CD4-positive, alpha-beta T cell (primary cell): ENCODE measurements at places on chromosomes 12 and 14. TPM values are rescaled to one million over a fixed set of nuclear protein-coding genes. Genes with fewer than 3 reads are reported as not detected.

DNA sequence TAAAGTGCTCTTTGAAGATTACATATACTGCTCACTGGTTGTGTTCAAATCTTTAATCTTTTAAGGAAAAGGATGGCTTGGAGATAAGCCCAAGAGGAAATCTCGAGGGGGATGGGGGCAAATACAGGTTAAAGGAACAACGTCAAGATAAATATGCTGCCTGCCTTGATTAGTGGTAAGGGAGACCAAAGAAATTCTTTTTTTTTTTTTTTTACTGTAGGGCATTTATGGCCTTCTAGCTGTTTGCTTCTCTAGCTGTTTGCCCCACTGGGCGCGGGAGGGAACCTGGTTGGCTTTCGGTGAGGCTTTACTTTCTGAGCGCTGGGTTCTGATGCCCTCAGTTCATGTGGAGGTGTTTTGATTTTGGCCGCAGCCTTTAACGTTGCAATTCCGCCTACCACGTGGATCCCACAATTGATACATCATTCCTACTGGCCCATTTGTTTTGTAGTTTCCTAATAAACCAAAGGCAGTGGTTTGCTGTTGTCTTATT lies 5.7 kb downstream of the CCND2 start:
- no peak for DNase-seq

GRCh38 chr14:98580131-98580678 lies 691.8 kb downstream of the BCL11B start:
- DNase-seq, result no peak

DNA sequence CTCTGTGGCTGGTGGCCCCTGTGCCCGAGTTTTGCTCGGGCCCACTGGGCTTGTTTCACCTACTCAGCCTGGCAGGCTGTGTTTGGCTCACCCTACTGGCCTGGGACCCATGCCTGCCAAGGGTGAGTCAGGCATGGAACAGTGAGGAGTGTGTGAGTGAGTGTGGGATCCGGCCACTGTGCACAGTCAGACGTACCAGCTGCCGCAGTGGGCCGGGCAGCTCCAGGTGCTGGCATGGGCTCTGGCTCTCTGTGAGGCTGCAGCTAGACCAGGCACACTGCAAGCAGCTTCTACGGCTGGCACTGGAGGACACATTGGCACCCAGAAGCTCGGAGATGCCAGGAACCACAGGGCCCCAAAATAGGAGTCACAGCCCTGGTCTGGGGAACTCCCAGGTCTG lies 40.6 kb downstream of the HSD17B6 start:
- DNase-seq, result no peak

DNA sequence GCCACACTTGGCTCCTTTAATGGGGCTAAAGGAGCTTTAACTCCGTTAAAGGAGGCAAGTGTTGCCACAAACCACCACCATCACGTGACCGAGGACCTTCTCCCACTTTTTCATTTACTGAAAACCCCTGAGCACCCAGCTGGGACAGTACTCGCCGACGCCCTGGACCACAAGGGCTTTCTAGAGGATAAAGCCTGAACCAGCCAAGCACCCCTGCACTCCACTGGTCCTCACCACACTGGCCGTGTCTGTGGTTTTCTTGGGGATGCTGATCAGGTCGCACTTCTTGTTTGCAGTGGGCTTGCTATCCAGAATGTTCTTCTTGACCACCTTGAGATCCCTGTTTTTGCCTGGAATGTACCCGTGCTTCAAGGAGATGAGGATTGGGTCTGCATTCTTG lies 14.7 kb upstream of the SELPLG start:
- DNase-seq, result no peak

The SERPINA12 gene
- not detected for total RNA-seq
